ENCODE measurements at places on chromosomes 2 and 18. TPM values are rescaled to one million over a fixed set of nuclear protein-coding genes. Genes with fewer than 3 reads are reported as not detected.

KCNK3 gene
- total RNA-seq, result 1.5 TPM

TGFA gene
- 21.4 TPM for total RNA-seq

SERPINB13 gene
- not detected for total RNA-seq

IAH1 gene
- 37.7 TPM for total RNA-seq
